ENCODE measurements at places on chromosomes 4 and X.

DNA sequence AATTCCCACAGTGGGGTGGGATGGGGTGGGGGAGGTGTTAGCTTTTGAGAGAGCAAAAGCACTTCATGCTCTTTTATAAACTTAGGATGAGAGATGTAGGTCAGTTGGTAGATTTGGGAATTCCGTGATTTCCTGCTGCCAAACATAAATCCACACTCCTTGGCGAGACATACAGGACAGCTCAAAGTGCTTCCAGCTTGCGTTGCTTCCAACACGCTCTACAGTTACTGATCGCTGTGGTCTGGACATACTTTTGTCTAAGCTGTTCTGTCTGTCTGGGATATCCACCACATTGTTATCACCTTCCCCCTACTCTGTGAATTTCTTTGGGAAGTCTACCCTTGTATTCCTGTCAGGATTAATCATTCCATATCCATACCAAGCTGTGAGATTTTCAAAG lies 117.5 kb downstream of the RAPGEF2 start:
- no peak for DNase-seq

DNA sequence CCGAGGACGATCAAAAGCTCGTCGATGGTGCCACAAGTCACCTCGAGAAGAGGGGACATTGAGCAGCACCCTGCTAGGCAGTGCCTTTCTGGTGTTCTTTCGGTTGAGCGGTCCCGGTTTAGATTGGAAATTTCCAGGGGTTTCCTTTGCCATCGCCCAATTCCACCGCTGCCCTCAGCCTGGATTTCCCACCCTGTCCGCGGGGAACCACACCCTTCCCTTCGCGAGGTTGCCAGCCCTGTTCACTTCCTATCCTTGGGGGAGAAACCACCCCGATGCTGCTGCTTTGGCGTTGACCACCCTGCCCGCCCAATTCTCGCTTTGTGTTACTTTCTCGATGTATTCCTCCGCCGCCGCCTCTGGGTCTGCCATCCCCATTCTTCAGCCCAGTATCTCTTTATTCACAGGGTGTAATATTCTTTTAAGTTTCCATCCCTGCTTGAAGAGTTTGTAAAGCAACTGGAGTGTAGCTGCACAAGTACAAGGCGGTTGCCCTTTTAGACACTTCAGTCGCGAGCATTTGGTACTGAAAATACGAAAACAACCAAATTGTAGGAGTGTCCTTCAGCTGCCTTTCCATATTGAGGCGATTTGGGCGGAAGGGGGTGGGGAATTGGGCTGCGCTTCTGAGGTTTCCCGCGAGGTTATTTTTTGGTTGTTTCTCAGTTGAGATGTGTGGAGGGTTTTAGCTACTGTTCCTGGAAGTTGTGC lies 1.1 kb downstream of the OGT start:
- DNase-seq, result peak; percentile 45

GRCh38 chr4:84417997-84418709 lies 80.9 kb downstream of the NKX6-1 start:
- DNase-seq, result no peak

GRCh38 chrX:49053223-49054072 lies 5.4 kb upstream of the CCDC120 start:
- peak; percentile 35 for DNase-seq

DNA sequence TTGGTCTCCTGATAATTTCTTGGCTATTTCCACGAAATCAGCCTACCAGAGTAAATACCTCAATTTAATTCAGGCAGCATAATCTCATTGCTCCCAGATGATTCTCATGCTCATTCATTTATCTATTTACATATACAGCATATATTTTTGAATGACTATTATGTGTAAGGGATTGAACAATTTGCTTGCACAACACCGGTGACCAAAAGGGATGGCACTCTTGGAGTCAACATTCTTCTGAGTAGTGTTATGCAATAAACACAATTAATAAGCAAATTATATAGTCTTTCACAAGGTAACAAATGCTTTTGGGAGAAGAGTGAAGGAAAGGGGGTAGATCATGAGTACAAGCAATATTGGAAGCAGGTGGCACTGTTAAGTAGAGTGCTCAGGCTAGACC lies 1015.3 kb downstream of the ARAP2 start:
- no peak for DNase-seq

GRCh38 chrX:97367125-97367524 lies 483.4 kb downstream of the RPA4 start:
- DNase-seq, result no peak

GRCh38 chrX:29690061-29690460 lies 525.3 kb upstream of the MAGEB2 start:
- peak; percentile 32 for DNase-seq

DNA sequence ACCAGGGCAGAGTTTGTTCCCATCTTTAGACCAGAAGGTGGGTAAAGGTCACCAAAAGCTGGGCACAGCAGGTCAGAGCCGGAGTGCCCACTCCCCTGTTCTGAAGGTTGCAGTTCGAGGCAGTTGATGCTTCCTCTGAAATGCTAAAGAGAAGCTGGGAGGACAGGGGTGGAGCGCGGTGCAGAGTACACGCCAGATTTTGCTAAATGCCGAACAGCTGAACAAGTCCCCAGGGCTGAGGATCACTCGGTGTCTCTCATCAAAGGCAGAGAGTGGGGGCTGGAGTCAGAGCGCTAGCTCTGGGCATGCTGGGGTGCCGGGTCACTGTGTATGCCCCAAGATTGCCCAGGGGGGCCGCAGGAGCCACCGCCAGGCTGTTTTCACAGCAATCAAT lies 197.0 kb downstream of the BCOR start:
- no peak for DNase-seq

DNA sequence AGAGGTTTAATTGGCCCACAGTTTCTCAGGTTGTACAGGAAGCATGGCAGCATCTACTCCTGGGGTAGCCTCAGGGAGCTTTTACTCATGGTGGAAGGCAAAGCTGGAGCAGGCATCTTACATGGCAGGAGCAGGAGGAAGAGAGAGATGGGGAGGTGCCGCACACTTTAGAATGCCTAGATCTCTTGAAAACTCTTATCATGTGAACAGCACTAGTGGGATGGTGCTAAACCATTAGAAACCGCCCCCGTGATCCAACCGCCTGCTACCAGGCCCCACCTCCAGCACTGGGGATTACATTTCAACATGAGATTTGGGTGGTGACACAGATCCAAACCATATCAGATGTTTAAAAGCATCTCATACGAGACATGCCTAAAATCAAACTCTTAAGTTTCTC lies 41.6 kb upstream of the SCOC start:
- no peak for DNase-seq

- no peak for DNase-seq
These were observed 105.5 kb upstream of the LCORL start for GRCh38 chr4:18127030-18127429.

GRCh38 chr4:13296986-13297385 lies 187.2 kb downstream of the RAB28 start:
- no peak for DNase-seq

DNA sequence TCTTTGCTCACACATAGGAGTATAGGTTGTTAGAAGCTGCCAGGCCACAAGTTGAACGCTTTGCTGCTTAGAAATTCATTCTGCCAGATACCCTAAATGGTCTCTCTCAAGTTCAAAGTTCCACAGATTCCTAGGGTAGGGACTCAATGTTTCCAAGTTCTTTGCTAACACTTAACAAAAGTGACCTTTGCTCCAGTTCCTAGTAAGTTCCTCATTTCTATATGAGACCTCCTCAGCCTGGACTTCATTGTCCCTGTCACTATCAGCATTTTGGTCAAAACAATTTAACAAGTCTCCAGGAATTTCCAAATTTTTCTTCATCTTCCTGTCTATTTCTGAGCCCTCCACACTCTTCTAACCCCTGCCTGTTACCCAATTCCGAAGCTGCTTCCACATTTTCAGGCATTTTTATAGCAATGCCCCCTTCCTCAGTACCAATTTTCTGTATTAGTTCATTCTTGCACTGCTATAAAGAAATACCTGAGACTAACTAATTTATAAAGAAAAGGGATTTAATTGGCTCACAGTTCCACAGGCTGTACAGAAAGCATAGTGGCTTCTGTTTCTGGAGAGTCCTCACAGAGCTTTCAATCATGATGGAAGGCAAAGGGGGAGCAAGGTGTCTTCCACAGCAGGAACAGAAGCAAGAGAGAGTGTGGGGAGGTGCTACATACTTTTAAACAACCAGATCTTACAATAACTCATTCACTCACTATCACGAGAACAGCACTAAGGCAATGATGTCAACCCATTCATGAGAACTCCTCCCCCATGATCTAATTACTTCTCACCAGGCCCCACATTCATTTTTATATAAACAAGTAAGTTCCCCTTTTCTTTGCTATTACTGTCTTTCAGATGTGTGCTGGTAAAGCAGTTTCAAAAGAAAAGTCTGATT lies 11.5 kb upstream of the TLR1 start:
- no peak for DNase-seq

- no peak for DNase-seq
These were observed 341.7 kb downstream of the PPP3CA start for GRCh38 chr4:101005659-101006058.

DNA sequence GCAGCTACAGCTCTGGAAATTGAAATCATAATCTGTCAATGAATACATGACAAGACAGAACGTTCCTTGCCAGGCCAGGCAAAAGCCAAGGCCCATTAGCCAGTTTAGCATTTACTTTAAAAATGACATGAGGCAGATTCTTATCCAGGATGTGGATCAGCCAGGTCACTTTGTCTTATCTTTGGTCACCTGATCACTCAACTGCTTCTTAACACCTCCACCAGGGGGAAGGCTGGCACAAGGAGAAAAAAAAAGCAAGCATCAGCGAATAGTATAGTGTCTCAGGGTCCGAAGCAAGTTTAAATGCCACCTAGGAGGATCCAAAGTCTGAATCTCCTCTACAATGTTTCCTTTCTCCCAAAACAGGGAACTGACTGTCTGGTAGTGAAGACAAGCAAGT lies 18.8 kb downstream of the ATP1B4 start:
- DNase-seq, result no peak

GRCh38 chrX:40434947-40435346 lies 145.8 kb upstream of the ATP6AP2 start:
- no peak for DNase-seq

- DNase-seq, result no peak
These were observed 89.3 kb downstream of the SH2D1A start for GRCh38 chrX:124435616-124436015.

- peak; percentile 28 for DNase-seq
These were observed 149.9 kb downstream of the AMMECR1 start for GRCh38 chrX:110167952-110168451.

DNA sequence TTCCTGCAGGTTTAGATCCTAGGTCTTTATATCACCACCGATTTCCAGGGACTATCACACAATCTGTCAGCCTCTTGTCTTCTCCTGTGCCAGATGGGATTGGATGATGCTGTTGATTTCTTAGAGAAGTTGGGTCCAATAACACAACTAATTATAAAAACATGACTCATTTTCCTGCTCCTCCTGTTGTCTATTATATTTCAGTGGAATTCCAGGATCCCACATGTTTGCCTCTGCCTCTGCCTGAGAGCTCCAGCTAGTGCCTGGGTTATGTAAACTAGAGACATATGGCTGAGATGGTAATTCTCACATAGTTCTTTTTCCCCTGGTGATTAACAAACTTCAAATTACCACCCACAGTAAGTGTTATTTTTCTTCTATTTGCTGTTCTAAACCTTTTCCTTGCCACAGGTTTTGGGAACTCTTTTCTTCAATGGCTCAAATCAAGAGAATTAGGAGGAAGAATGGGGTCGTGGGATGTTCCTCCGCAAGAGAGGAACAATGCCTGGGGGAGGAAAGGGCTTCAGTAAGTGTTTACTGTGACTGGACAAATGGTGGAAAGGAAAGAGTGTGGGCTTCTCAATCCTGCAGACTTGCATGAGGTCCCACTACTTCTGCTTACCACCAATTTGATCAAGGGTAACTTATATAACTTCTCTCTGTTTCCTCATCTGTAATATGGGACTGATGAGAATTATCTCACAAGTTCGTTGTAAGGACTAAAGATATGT lies 3.4 kb upstream of the HOPX start:
- peak; percentile 16 for DNase-seq

Measured in brain microvascular endothelial cell (primary cell).